Central memory CD4-positive, alpha-beta T cell (primary cell): ENCODE measurements at places on chromosomes 4 and X.

- no peak for DNase-seq
Measured at GRCh38 chr4:32680946-32681345, 1960.8 kb downstream of the PCDH7 start.

- DNase-seq: no peak
Measured at GRCh38 chr4:14816623-14817261, 185.5 kb upstream of the CPEB2 start.

- DNase-seq: no peak
Measured at GRCh38 chrX:50677789-50678188, 136.2 kb downstream of the SHROOM4 start.

- no peak for DNase-seq
Measured at GRCh38 chr4:76548704-76549103, 113.7 kb downstream of the SHROOM3 start.

- no peak for DNase-seq
Measured at GRCh38 chr4:168787801-168788595, 222.1 kb downstream of the CBR4 start.

- DNase-seq: no peak
Measured at GRCh38 chr4:29708473-29708872, 1011.7 kb upstream of the PCDH7 start.

DNA sequence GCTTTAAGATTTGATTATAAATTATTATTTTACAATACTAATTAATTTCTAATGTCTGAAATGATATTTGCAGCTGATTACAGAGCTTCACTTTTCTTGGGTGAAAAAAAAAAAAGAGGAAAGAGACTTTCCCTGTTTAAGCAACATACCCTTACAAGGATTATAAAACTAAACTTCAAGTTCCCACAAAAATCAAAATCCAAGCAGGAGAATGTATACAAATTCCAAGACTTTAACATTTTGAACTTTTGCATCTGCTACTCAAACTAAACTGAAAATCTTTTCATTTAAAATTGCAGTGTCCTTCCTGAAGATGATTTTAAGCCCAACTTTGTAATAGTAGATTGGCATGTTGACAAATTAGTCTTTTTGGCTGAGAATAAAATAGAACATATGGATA is 742.4 kb upstream of the INTU start:
- no peak for DNase-seq

DNA sequence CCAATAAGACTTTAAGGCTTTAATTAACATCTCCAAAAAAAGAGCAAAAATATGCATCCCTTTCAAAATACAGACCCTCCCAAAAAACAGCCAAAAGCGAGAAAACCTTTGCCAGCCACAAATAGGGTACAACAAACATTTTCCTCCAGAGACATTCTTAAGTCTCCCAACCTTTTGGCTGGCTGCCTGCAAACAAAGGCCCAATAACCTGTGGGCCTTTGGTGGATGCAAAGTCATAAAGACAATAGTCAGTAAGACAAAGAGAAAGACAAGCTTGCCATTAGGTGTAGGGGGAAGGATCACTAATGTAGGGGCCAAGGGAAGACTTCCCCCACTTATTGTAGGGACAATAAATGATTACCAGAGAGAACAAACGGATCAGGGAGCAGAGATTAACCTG is 215.5 kb upstream of the ZFP42 start:
- no peak for DNase-seq

DNA sequence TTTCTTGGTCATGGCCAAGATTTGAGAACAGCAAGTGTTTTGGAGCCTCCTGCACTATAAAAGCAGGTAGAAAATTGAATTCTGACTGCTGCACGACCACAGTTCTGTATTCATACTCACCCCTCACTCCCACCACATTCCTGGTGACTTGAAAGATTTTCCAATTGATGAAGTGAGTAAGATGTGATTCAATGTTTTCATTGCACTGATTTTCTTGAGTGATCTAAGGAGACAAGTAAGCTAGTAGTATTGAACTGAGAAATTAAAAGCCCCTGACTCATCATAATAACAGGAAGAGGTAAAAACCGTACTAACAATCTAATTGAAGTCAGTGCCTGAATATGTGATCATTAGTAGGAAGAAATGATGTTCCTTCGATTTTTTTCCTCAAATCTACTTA is 6.1 kb upstream of the SEC24D start:
- no peak for DNase-seq

GRCh38 chrX:44246826-44247225 is 96.6 kb downstream of the EFHC2 start:
- DNase-seq: no peak

DNA sequence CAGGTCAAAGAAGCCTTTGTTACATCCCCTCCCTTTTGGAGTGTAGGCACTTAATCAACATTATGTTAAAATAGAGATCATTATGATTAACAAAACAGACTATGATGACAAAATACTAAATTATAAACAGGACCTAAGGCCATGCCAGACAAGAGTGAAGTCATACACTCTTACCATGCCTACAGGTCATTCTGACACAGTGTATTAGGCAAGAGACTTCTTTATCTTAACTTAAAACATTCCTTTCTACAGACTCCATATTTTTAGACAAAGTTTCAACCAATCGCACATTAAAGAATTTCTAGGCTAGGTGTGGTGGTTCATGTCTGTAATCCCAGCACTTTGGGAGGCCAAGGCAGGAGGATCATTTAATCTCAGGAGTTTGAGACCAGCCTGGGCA is 128.6 kb upstream of the SLC34A2 start:
- no peak for DNase-seq

- no peak for DNase-seq
Measured at GRCh38 chr4:152937336-152938236, 1.5 kb downstream of the FHDC1 start.

DNA sequence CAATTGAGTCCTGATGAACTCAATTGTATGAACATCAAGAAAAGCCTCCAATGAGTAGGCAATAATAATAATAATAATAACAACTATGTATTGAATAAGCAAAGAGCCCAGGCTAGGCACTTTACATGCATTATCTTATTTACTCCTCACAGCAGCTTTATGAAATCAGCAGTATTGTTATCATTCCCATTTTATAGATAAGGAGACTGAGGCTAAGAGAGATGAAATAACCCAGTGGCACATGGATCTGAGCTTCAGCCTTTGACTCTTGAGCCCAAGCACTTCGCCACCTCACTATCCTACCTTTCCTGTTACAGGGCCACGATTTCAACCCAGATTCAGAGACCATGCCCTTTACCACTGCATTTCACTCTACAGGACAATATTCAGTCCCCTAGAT is 3.2 kb downstream of the RAB33A start:
- no peak for DNase-seq

- DNase-seq: no peak
Measured at GRCh38 chrX:139826065-139827044, 106.5 kb downstream of the ATP11C start.

GRCh38 chr4:168852387-168852786 is 157.7 kb downstream of the CBR4 start:
- DNase-seq: no peak

DNA sequence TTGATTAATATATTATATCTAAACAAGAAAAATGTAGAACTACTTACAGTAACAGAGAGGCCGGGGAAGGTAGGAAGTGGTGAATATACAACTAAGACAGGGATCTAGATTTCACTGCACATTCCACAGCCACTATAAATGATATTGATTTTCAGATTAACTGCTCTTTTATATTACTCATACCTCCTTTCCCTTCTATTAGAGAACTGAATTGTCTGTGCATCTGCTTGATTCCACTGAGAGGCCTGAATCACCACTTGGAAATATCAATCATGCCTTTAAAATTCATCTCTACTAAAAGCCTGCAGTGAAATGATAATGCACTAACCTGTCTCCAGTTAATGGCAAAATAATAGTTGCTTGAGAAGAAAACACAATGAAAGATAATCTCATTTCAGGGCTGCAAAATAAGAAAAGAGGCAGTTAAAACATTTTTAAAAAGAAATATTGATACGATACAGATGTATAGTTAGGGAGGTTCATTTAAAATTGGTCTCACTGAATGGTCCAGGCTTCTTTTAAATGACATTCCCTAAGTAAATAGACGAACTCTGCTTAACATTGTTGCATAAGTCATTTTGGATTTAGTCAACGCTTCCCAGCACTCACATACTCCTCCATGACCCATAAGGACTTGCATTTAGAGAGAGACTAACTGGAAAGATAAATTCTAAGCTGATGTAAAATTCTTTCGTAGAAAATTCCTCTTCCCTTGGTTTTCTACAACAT is 3.8 kb downstream of the ANTXR2 start:
- DNase-seq: no peak

DNA sequence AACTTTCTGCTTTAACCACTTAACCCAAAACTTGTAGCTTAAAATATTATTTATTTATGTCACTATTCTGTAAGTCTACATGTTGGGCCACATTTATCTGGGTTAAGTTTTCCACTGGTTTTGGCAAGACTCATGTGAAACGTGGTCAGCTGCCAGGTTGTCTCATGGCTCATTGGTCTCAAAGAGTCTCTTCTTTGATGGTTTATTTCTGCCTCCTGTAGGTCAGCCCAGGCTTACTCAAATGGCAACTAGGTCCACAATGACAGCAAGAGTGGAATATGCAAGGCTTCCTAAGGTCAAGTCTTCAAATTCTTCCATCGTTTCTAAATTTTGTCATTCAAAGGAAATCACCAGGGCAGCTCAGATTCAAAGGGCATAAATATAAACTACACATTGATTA is 828.7 kb downstream of the PCDH7 start:
- no peak for DNase-seq

- no peak for DNase-seq
Measured at GRCh38 chr4:184668511-184669114, 19.1 kb downstream of the PRIMPOL start.

- no peak for DNase-seq
Measured at GRCh38 chr4:17112292-17112659, 213.8 kb upstream of the LDB2 start.

- no peak for DNase-seq
Measured at GRCh38 chr4:155964016-155964891, 10.6 kb upstream of the CTSO start.

DNA sequence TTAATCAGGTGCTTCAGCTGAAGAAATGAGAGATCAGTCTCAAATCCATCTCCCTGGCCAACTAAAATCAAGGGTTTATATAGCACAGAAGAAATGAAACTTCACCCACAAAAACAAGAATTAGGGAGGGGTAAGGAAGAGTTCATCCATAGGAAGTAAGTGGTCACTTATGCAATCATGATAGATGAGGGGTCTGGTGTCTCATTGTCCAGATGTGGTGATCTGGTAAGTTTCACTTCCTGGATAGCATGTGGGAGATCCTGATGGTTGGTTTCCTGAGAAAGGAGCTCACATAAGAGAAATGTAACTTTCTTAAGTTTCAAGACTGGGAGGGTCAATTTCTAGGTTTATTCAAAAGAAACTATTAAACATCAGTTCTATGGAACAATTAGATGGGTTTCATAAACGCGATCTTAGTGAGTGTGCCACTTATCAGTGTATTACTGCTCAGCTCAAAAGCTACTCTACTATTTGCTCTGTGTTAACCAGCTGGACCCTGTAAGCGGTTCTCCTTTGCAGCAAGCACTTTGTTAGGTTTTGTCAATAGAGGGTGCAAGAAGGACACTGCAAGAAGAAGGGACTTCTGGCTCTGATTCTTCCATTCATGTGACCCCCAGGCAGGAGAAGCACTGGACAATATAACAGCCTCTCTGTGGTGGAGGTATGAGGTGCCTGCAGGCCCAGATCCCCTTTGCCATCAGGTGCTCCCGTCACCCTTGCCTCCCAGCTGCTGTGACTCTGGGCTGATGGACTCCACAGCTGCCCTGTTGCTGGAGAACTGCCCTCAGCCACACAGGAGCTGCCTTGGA is 35.4 kb upstream of the HPSE start:
- no peak for DNase-seq

DNA sequence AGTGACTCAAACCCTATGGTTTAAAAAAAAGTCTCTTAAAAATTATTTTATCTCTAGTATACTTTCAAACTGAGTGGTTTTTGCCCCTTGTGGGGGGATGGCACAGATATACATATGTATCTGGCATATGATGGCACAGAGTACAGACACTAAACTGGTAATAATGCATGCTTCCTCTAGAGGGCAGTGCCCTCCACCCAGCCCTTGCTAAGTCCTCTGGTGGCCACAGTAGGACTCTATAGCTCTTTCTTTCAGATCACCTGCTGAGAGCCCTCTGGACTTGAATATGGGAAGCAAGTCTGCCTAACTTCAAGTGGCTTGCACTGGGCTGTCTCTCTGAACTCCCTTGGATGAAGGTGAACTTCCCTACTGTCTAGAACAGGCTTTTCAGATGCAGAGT is 66.3 kb downstream of the TSPAN7 start:
- DNase-seq: no peak

DNA sequence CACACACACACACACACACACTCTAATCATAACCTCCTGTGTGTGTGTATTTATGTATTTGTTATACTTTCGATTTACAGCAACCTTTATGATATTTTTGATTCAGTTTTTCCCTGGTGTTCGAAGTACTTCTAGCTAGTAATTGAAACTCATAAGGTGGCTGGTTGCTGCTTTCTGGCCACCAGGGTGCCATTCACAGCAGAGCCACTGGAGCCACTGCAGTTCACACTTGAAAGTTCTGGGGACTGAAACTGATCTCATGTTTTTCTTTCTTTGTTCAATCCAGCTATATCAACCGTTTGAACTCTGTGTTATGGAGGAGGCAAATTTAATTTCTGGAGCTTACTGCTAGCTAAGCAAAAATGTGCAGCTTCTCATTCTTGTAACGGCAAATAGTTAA is 419.4 kb downstream of the ADGRL3 start:
- no peak for DNase-seq

DNA sequence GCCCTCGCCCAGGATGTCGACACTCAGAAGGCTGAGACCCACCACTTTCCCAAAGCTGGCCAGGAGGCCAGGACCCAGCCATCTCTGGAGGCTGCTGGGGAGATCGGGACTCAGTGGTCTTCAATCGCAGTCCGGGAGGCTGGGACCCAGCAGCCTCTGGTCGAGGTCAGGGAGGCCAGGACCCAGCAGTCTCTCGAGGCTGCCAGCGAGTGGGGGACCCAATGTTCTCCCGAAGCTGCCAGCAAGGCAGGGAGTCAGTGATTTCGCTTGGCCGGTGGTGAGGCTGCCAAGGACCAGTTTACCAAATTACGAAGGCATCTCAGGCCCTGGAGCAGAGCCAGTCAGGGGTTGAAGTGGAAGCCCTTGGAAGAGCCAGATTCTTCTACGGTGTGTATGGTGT is 181.6 kb downstream of the NAF1 start:
- DNase-seq: no peak

- no peak for DNase-seq
Measured at GRCh38 chr4:182145334-182145905, 97.8 kb upstream of the TENM3 start.

GRCh38 chr4:142021181-142021580 is 384.8 kb downstream of the IL15 start:
- no peak for DNase-seq

- DNase-seq: no peak
Measured at GRCh38 chrX:2474963-2475726, 25.6 kb downstream of the DHRSX start.

- DNase-seq: no peak
Measured at GRCh38 chr4:174307694-174308093, 24.0 kb downstream of the CEP44 start.

DNA sequence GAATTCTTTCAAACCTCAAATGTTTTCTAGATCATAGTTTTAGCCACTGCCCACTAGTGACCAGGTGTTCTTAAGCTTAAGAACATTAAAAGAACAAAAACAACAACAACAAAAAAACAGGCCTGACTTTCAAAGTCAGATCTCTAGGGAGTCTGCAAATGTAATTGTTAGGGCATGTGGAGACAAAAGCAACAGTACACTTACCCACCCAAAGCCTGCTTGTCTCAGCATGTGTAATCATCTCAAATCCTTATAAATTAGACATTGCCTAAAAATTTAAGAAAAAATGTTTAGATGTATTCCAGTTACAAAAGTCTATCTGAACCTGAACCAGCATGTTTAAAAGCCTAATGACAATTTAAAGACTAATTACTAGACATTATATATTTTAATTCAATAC is 79.9 kb downstream of the SLC7A11 start:
- no peak for DNase-seq
